Right hindlimb (tissue), 1 donor: ENCODE measurements at places on chromosomes 11 and 22.

DNA sequence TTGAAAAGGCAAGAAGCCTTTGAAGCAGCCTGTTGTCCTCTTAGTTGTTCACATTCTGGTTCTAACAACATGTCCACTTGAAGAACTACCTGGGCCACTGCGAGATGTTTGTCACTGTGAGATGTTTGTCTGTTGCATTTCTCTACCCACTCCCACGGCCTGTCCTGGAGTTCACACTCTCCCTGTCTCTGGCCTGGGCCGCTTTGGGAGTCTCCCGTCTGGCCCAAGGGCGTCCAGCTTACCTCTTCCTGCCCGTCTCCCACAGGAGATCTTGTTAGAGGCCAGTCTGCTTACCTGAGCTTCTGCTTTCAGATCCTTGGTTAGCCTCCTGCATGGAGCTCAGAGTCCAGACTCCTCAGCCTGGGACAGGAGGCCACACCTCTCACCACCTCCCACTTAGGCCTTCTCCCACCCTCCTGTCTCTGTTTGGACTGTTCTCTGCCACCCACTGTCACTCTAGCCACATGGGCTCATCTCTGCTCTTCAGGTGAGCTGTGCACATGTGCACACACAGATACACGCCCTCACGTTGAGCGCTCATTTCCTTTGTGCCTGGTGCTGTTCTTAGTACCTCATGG lies 66.0 kb downstream of the TBC1D22A start:
- DNase-seq = no peak

DNA sequence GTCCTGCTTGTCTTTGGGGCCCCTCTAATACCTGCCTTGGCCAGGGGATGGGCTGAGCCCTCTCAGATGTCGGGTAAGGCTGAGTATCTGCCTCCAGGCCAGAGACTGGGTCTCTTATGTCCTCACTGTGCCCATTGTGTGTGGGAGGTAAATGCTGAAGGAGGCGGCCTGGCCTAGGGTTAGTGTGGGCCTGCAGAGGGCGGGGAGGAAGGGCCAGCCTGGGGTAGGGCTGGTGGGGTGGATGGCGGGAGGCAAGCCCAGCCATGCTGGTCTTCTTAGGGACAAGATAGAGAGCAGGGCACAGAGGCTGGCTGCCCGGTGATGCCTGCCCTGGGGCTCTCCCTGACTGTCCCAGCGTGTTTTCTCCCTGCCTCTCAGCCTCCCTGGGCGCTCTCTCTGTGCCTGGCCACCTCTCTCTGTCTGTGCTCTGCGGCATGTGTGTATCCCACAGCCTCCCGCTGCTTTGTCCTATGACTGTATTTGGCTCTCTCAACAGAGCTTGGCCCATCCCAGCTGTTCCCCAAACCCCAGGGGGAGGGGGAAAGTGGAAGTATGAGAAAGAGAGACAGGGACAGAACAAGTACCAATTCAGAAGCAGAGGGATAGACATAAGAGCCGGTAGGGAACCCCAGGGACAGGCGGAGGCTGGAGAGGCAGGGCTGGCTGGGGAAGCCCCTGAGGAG lies 57.0 kb downstream of the PDE2A start:
- peak; percentile 81 for DNase-seq

- no peak for DNase-seq
Measured at GRCh38 chr11:8692417-8692816, 9.8 kb downstream of the RPL27A start.

DNA sequence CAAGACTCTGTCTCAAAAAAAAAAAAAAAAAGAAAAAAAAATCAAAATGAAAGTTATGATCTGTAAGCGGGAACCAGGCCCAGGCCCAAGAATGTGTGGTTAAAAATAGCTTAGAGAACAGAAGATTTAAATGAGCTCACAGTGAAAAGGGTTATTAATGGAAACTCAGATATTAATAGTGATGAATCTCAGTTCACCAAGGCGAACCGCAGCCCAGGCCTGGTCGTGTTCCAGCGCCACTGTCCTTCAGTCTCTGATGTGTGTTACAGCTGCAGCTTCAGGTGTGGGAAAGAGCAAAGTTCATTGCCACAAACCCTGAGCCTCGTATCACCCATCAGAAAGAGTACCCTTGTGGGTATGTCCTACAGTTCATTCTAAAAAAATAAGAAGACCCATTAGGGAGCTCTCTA lies 107.1 kb downstream of the GAB2 start:
- peak; percentile 65 for DNase-seq

DNA sequence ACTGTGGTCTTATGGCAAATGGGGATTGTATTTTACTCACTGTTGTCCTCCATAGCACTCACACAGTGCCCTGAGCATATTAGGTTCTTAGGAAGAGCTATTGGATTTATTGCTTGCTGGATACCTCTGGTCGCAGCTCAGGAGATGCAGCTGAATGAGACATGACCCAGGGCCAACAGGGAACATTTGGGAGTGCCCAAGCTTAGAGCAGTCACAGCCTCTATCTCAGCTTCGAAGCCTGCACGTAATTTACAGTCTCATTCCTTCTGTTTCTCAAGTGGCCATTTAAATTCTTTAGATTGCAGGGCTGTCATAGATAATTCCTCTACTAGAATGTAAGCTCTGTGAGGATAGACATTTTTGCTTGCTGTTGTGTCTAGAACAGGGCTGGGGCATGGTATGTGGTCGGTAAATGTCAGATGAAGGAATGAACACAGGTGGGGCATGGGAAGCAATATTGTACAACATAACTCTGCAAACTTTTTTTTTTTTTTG lies 192.8 kb downstream of the GRIK4 start:
- no peak for DNase-seq

DNA sequence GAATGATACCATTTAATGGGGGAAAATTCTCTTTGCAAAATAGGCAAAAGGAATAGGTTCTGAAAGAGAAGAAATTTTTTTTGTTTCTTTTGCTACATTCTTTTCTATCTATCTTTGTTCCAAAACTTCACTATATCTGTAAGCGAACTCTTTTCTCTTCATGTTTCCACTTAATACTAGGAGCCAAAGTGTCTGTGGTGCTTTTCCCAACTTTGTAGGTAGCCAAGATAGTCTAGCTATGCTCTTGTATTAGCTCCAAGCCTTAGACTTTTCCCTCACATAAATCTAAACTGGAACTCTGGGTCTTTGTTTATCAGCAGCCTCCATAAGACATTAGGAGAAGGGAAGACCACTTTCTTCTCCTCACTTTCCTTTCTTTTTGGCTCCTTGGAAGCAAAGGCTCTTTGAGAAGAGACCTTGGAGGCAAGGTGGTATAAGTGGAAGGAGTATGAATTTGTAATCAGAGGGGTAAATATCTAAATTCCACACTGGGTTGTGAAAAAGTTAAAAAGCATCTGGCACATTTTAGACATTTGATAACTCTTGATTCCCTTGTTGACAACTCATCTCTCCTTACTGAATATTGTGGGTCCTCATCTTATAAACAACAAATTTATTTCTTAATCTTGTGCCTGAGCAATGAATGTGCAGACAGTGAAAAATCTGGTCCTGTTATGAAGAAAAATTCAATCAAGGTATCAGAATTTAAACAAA lies 130.0 kb downstream of the EHF start:
- no peak for DNase-seq
